NCI-H1105 treated with DMSO at 0.1 percent for 48 hours (cell line): ENCODE measurements at places on chromosomes 5 and 9.

DNA sequence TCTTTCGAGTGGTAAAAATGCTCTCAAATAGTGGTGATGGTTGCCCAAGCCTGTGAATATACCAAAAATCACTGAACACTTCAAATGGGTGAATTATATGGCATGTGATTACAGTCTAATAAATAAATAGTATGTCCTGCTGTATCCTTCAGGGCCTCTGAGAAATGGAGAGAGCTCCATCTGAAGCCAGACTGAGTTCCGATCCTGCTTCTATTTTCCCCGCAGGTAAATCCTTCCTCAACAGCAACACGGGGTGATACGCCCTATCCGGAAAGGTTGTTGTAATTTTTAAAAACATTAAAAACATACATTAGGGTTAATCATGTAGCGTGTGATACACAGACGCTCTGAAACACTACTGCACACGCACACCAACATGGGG lies 695 bp upstream of the SNAPC3 start:
- no peak for DNase-seq

DNA sequence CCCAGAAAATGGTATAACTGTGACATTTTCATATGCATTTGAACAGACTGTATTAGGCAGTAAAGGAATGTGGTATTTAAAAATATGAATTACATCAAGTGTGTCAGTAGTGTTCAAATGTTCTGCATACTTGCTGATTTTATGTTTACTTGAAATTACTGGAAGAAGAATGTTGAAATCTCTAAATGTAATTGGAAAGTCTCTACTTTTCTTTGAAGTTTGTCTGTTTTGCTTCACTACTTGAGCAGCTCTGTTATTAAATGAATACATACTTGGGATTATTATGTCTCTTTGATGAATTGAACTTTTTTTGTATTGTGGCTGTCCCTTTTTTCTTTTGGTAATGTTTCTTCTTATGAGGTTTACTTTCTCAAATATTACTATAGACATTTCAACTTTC lies 205.6 kb downstream of the TAF11L14 start:
- no peak for DNase-seq

GRCh38 chr5:75513841-75514240 lies 2.1 kb downstream of the POLK start:
- no peak for DNase-seq

GRCh38 chr9:35452481-35452880 lies 37.4 kb upstream of the RUSC2 start:
- DNase-seq: no peak

DNA sequence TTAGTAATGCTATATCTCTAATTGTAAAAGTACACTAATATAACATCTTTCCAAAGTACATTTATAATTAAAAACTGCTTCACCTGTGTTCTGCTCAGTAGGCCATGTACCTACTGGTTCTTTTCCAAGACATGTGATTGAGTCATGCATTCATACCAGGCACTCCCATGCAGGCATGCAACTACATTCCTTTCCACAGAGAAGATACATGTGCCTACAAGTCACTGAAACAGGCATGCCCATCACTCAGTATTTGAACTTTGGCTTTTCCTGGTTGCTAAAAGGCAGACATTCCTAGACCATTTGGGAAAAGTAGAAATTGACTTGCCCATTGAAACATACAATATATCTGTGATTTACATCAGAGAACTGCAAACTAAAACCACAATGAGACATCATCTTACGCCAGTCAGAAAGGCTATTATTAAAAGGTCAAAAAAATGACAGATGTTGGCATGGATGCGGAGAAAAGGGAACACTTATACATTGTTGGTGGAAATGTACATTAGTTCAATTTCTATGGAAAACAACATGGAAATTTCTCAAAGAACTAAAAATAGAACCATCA lies 148.3 kb upstream of the MOCS2 start:
- no peak for DNase-seq

GRCh38 chr5:43569236-43569746 lies 12.4 kb upstream of the PAIP1 start:
- DNase-seq: no peak

DNA sequence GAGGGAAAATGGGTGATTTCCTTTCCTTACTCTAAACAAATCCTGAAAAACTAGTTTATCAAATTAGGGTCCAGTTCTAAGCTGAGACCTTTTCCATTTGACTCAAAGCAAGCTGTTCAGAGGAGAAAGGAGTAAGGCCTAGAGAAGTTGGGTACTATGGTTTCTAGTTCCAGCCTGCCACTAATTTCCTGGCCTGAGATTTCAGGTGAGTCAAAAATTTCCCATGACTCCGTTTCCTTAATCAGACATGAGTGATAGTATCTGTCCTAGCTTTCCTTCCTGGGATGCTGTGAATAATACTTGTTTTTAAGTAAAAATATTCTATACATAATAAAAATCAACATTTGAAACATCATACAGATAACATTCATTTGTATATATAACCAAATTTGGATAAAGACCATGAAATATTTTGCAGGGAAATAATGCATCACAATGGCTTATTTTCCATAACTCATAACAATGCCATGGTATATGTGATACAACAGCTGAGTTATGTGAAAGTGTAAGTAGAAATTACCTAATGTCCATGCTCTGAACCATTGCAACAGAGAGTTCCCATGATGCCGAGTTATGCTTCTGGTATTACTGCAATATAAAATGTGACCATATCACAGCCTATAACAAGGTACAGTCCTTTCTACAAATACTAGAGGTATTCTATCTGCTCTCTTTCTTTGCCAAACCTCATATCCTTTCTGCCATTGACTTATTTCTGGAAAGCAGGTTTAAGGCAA lies 142.7 kb downstream of the MLLT3 start:
- DNase-seq: no peak

- no peak for DNase-seq
Observed at GRCh38 chr9:133711428-133712220, 26.5 kb downstream of the SARDH start.

DNA sequence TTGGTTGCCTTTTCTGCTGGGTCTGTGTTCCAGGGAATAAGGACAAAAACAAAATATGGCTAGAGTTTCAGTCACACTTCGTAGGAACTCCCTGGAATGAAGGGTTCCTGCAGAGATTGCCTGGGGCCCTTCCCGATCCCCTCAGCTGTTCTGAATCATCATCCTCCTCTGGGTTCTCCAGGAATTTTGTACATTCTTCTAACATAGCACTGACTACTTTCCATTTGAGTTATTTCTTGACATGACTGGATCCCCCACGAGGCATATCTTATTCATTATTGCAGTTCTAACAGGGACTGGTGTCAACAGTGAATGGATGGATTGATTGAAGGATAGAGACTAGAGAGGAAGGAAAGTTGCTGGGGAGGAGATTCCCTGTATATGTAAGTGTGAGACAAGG lies 49.2 kb upstream of the TNC start:
- DNase-seq: no peak

DNA sequence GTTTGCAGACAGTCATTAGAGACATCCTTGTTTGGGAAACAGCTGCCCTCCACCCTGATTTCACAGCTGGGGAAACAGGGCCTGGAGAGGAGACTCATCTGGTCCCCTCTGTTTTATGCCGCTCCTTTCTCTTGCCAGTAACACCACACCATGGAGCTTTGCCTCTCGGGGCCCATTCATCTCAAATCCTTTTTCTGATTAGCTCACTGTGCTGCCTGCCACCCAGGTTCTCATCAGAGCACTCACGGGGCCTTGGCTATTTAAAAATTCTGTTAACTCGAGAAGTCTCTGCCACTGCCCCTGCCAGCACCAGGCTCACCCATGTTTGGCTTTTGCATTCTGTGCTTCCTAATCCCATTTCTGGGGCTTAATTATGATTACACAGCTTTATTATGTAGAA lies 36.8 kb upstream of the C5orf58 start:
- DNase-seq: peak; percentile 28

- no peak for DNase-seq
Observed at GRCh38 chr9:114027159-114027862, 50.8 kb downstream of the AMBP start.

DNA sequence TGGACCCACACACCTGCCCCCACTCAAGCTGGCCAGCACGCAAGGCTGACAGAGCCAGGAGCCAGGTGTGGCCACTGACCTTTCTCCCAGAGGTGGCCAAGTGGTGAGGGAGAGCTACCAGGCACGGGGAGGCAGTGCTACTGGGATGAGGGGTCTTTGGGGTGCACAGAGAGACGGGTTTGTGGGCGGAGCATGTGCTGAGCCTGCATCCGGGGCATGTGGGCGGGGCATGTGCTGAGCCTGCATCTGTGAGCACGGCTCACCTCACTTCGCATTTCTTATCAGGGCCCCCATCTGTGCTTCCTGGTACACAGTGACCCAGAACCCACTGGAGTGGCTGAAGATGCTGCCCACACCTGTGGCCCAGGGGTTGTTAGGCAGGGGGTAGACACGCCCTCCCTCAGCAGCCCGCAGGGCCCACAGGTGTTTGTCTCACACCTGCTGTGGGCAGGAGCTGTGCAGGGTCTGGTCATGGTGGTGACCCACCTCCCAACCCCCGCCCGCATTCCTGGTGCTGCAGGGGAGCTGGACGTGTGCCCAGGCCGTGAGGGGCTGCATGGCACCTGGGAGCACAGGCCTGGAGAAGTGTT lies 21.5 kb downstream of the CCDC187 start:
- DNase-seq: no peak

- no peak for DNase-seq
Observed at GRCh38 chr9:133773889-133774655, 35.9 kb upstream of the SARDH start.

GRCh38 chr9:78144663-78145377 lies 91.1 kb upstream of the CEP78 start:
- no peak for DNase-seq

DNA sequence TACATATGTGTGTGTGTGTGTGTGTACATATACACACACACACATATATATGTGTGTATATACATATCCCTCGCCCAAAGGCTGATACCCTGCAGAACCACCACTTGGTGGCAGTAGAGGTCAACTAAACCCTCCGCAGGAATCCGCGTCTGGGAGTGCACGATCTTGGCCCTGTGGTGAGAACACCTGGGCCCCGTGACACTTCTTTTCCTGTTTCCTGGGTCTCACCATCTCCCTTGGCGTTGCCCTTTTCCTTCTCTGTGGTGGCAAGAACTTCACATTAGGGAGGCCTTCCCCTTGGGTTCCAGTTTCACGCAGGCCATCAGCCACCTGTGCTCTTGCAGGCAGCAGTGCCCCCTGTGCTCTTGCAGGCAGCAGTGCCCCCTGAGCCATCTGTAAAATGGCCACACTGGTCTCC lies 8.2 kb downstream of the IL9 start:
- peak; percentile 57 for DNase-seq

- no peak for DNase-seq
Observed at GRCh38 chr9:89808076-89808755, 203.4 kb downstream of the GADD45G start.

DNA sequence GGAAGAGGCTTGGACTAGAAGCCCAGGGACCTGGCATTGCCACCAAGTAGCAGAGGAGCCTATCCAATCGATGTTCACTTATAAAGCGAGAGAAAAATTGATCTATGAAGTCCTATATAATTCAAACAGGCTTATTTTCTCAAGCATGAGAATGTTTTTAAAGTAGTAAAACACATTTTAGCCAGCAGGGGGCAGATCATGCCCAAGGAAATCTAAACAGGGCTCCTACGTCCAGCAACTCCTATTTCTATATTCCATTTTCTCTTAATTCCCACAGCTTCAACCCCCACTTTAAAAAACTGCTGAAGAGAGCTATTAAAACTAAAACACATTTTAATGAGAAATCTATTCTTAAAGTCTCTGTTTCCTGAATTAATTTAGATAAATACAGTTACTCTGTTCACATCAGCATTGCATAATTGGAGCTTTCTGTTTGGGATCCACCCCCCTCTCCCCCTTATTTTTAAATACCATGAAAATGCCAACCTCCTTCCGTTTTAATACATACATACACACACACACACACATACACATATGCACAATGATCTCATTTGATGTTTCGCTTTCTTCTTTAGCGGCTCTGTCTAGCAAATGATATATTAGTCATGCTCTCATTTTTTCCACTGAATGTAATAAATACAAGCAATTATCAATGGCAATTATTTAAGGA lies 144.9 kb downstream of the MYO10 start:
- peak; percentile 48 for DNase-seq

- DNase-seq: no peak
Observed at GRCh38 chr9:127470662-127471061, 19.4 kb downstream of the LRSAM1 start.

DNA sequence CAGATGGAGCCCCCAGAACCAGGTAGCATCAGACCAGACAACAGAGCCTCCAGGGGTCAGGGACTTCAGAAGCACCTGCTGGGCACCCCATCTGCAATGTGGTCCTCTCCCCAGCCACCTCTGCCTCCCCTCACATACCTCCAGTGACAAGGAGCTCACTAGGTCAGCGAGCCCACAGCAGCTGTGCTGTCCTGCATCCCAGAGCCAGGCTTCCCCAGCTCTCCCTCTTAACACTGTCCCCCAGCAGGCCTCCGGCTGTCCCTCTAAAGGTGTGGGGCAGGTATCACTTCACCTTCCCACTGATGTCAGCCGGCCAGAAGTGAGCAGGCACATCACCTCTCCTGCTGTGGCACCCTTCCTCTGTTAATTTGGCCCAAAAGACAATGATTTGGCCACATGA lies 83.6 kb downstream of the LMX1B start:
- DNase-seq: no peak

DNA sequence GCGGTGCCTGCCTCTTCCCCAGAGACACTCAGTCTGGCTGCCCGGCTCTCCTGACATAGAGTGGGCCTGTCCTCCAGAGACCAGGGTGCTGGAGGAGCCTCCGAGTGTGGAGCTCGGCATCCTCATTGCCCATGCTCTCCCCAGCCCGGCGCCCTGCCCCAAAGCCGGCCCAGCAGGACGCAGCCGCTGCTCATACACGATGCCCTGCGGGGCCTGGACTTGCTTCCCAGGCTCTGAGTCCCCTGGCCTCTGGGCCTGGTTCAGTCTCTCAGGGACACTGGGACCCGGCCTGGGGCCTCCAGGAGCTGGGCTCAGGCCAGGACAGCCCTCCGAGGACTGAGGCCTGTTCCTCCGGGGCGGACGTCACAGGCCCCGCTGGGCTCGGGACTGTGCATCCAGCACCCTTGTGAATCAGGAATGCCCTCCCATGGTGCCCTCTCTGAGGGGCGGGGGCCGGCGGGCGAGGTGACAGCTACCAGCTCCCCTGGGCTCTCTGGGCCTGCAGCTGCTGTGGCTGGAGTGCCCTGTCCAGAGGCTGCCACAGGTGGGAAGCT lies 23.2 kb downstream of the TPPP start:
- no peak for DNase-seq

GRCh38 chr9:86470326-86470725 lies 116.1 kb upstream of the TUT7 start:
- DNase-seq: no peak

- DNase-seq: no peak
Observed at GRCh38 chr5:69450116-69450515, 35.2 kb downstream of the MARVELD2 start.

DNA sequence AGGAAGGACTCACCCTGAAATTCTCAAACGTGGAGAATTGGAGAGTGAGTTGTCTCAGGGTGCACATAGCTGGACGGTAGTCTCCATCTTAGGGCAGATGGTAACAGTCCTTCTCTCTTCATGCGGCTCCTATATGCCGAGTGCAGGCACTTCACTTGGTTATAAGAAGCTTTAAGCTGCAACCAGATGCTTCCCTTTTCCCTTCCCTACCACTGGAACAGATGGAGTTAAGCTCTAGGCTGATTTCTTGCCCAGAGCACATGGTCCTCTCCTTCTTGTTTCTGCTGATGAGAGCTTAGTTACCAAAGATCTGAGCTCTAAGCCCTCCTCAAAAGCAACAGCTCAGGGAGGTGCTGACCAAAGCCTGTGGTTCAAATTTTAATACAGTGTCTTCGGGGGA lies 355.7 kb downstream of the ARHGEF28 start:
- no peak for DNase-seq
